ENCODE measurements at places on chromosomes 16 and 17.

- no peak for DNase-seq
Observed at GRCh38 chr17:81576621-81577277, 24.6 kb upstream of the FAAP100 start.

DNA sequence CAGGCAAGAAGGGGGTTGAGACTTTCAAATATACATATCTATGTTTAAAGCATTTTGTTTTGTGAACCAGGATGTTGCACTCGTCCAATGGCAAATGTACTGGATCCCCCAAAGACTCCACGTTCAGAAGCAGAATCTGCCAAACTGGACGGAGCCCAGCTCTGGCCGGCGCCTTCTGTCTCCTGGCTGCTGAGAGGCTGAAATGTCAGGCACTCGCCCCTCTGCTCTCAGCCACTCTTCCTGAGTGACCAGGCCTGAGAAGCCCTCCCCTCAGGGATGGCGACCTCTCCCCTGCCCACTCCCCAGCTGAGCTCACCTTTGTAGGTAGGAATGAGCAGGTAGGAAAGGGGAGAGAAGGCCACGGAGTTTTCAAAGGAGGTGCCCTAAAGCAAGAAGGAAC, 187.5 kb upstream of the FOXF1 start:
- no peak for DNase-seq

GRCh38 chr17:17446666-17447155, 30.1 kb upstream of the MED9 start:
- DNase-seq = no peak

DNA sequence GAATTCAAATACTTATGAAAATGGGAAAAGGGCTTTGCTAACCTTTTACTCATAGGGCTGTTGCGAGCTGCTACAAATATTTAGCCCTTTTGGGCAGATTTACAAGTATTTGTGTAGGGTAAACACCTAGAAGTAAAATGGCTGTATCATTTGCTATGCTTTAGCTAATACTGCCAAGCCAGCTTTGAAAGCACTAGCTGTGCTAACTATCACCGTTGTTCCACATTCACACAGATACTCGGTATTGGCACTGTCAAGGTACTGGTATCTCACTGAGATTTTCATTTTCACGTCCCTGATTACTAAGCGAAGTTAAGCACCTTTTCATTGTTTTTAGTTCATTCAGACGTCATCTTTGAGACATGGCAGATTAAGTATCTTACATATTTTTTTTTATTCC, 84.8 kb downstream of the GLG1 start:
- no peak for DNase-seq

DNA sequence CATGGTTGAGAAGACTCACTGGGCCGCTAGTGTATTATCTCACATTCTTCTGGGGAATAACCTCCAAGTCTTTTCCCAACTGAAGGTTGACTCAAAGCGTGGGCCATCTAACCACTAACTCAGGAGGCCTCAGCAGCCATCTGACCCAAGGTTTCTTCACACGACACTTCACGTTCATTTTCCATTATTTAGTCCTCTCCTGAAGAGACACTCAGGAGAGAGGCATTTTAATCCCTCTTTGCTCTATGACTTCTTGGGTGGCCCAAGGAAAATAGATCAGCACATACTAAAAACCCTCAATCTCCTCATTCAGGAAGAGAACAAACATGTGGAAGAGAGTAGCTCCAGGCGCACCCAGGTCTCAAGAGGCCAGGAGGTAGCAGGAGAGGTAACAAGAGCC, 252.8 kb upstream of the FOXF1 start:
- no peak for DNase-seq

- no peak for DNase-seq
Observed at GRCh38 chr16:30535106-30535776, 583 bp upstream of the ZNF747 start.

- DNase-seq = no peak
Observed at GRCh38 chr17:70655176-70655958, 486.0 kb downstream of the KCNJ2 start.

DNA sequence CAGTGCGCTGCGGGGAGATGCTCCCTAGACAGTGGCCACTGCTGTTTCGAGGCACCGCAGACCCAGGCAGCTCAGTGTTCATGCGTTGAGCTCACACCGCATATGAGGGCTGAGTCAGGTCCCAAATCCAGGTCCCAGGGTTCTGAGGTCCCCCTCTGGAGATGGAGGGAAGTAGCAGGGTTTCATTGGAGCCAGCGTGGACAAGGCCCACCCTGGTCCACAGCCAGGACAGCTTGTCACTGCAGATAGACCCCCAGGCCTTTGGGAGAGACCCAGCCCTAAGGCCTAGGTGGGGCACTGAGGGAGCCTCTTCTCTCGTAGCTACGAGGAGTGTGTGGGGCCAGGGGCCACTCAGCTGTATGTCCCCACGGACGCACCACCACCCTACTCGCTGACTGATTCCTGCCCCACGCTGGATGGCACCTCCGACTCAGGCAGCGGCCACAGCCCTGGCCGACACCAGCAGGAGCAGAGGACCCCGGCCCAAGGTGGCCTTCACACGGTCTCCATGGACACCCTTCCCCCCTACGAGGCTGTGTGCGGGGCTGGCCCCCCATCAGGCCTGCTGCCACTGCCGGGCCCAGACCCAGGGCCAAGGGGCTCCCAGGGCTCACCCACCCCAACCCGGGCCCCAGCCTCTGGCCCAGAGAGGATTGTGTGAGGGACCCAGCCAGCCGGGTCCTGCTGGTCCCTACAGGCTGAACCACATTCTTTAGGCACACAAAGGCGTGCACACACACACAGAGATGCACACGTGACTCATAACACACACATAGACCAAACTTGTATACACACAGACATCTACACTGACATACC, 53.4 kb downstream of the BEAN1 start:
- peak; percentile 14 for DNase-seq

DNA sequence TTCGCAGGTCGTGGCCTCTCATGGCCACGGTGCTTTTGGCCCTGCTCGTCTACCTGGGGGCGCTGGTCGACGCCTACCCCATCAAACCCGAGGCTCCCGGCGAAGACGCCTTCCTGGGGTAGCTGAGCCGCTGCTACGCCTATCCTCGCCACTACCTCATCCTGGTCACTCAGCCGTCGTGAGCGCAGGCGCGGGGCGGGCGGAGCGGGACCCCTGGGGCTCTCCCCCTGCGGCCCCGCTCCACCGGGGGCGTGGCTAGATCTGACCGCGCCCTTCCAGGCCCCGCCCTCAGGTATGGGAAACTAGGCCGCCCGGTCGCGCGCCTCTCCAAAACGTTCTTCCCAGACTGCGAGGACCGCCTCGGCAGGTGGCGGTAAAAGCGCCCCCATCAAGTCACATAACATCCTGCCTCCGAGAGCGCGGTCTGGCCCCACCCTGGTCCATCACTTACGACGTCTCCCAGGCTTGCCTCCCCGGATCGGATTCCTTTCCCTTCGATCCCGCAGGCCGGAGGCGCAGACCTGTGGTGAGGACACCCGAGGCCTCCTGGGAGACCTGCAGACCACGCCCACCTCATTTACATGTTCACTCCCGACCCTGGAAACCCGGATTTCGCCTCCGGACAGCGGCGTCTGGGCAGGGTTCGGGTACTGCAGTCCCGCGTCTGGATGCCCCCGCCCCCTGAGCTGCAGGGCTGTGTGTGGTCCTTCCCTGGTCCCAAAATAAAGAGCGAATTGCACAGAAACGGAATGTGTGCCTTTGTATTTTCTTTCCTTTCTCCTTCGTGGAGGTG, 91.5 kb upstream of the TMEM97 start:
- no peak for DNase-seq

GRCh38 chr16:57325458-57325857, 33.1 kb upstream of the CCL22 start:
- no peak for DNase-seq

DNA sequence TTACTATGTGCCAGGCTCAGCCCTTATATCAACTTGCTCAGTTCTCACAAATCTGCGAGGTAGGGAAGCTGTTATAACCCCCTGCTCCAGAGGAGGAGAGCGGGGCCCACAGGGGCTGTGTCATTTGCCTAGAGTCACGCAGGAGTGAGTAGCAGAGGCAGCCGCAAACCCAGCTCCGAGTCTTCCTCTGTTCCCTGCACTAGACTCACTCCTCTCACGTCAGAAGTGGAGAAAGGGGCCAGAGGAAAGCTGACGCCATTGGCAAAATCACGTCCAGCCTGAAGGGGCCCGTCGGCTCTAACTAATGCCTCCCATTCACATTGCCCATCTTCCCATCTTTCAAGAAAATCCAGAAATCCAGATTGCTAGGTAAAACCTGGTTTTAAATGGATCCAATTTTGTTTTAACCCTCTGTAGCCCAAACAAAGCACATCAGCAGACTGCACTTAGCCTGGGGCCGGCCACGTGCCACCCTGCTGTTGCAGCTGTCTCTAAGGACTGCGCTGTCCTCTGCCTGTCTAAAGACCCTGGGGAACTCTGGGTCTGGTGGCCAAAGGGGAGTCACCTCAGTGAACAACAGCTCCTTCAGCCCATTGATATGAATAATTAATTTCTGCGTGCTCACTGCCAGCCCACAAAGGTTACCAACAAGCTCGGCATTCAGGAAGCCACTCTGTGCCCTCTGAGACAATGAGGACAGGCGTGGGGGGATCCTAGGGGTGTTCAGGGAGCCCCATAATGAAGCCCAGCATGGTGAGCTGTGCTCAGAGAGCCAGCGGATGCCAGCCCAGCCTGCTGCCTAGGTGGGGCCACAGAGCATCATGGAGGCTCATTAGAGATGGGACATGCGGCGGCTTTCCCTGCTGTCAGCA, 36.7 kb upstream of the ABR start:
- no peak for DNase-seq

GRCh38 chr16:79613009-79613408, 12.5 kb upstream of the MAF start:
- DNase-seq = no peak

DNA sequence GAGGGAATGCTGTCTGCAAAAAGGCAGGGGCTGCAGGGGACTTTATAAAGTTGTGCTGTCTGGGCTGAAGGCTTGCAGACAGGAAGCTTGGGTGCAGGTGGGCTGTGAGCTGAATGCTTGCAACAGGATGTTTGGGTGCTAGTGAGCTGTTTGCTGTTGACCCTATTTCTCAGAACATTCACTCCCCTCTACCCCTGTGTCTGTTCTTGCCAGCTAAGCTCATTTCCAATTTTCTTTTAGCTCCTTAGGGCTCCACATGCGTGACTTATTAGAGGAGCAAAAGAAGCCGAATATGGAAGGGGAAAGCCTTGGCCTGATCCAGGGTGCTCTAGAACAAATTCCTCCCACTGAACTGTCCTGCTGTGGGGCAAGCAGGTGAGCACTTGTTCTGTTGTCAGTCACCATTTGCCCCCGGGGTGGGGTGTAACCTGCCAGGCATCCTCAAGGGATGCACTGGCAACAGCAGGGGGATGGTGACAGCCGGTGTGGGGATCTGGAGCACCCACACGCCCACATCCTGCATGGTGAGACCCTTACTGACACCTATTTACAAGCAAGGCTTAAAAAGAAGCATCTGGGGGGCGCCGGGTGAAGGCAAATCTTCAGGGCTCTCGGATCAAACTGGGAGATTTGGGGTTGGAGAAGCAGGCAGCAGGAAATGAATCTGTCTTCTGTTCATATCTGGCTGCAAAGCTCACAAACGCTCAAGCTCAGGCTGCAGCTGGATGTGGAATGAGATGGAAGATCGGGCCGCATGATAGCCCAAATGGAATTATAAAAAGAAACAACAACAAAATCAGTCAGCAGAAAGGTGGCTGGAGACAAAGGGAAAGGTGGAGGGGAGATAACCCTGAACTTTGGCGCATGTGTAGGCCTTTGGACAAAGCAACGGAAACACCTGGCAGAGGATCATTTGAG, 21.1 kb upstream of the NUP93 start:
- no peak for DNase-seq

DNA sequence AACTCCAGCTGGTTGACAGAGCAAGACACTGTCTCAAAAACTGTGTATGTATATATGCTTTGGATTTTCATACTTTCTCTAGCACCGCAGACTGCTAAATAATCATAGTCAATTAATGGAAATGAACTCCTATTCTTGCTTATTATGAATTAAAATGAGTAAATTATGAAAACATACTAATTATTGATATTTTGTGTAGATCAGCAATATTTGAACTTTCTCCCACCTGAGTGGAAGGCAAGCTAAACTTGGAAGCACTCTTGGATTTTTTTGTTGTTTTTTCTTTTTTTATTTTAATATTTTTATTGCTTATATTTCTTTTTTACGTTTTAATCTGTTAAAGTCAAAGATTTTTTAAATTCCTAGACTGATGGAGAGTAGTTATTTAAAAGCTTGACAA, 201.7 kb downstream of the CDRT15L2 start:
- DNase-seq = no peak

DNA sequence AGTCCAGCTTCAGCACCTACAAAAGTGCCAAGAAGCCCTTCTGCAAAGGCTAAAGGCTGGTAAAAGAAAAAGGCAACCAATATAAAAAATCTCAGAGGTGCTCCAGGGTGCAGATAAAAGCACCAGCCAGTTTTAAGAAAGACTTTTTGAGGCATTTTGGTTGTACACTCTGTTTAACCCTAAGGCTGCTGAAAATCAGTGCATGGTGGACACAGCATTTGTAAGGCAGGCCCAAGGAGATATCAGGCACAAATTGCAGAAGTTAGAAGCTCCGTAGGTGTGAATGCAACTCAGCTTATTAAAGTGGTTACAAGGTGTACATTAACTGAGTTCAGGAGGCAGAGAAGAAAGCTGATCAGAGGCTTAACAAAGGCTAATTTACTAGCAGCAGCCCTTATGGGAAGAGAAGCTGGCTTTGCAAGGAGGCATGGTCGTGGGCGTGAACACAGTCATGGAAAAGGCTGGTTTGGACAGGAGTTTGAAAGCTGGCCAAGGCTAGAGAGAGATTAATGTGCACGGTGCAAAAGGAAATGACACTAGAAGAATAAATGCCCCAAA, 21.1 kb downstream of the ACSM1 start:
- DNase-seq = peak; percentile 34

- DNase-seq = no peak
Observed at GRCh38 chr16:21697032-21697431, 33.3 kb downstream of the OTOA start.

DNA sequence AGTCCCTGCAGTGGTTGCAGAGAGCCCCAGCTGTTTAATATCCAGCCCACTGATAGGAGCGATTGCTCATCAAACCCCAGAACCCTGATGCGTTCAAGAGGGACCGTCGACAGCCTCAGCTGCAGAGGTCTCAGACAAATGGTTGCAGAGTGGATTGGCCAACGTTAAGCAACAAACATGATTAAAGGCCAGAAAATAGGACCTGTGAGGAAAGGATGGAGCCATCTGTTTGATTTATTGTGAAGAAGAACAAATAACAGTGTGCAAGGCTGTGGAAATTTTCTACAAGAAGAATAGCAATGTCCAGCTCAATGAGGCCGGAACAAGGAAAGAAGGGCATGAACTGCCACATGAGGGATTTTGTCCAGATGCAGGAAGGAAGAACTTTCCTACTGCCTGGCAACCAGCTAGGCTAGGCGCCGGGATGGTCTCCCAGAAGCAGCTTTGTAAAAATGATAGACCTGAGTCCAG, 138.4 kb upstream of the DNAH9 start:
- no peak for DNase-seq
